ENCODE measurements at places on chromosomes 2 and 18. TPM values are rescaled to one million over a fixed set of nuclear protein-coding genes. Genes with fewer than 3 reads are reported as not detected.

DNA sequence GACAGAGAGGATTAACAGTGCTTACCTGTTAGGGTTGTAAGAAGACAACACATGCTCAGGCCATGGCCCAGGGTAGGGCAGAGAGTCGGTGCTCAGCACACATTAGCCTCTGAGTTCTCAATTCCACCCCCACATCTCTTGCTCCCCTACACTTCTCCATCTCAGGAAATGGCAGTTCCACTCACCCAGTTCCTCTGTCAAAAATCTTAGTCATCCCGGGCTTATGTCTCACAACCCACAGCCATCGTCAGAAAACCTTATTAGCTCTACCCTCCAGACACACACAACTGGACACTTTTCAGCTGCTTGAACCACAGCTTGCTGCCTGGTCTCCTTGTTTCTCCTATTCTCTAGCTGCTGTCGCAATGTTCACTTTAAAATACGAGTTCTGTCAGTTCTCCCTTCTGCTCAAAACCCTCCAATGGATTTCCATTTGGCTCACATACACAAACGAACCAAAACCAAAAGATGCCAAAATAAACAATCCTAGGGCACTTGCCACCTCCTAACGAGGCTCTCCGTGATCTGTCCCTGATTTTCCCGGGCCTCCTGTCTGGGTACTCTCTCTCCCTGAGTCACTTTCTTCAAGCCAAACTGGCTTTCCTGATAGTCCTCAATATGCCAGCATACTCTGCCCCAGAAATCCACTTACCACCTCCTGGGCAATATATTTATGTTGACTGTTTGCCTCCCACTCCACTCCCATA lies 89.7 kb downstream of the KCTD1 start:
- no peaks in the 10 kb centered on the region for H3K36me3 ChIP-seq
- no peak for DNase-seq

- no peaks in the 10 kb centered on the region for H3K27me3 ChIP-seq
- no peak overlapping the region for H3K4me3 ChIP-seq
- H3K27ac ChIP-seq, result no peak overlapping the region
Measured at GRCh38 chr18:37409878-37410277, 155.7 kb downstream of the CELF4 start.

- no peak overlapping the region for H3K27ac ChIP-seq
- H3K4me1 ChIP-seq, result no peaks in the 10 kb centered on the region
- no peaks in the 10 kb centered on the region for H3K36me3 ChIP-seq
- H3K4me3 ChIP-seq, result no peak overlapping the region
- DNase-seq, result no peak
Measured at GRCh38 chr2:75194184-75194868, 5.0 kb downstream of the TACR1 start.

DNA sequence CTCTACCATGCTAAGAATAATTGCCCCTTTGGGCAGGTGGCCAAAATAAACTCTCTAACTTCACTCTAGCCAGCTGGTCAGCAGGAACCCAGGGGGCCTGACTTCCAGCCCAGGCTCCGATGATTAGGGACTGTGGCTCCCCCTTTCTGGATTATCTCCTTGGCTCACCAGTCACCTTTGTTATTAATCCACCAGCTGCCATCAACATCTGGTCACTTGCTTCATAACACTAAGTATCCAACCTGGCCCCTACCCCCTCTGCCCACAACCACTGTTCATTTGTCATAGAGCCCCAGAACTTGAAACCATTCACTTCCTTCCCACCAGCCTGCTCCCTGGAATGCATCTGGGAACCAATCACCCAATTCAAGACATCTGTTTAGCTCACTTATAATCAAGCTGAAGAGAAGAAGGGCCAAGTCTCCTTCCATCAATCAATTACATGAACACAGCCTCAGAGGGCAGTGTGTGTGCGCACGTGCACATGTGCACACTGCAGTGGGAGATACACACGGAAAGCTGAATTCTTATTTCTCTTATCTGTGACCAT lies 215.1 kb downstream of the ALK start:
- no peak overlapping the region for H3K27ac ChIP-seq
- H3K27me3 ChIP-seq, result no peaks in the 10 kb centered on the region
- no peak for DNase-seq
- no peaks in the 10 kb centered on the region for H3K36me3 ChIP-seq

- no peaks in the 10 kb centered on the region for H3K27me3 ChIP-seq
- H3K4me3 ChIP-seq, result no peak overlapping the region
- no peak overlapping the region for H3K27ac ChIP-seq
Measured at GRCh38 chr18:68854786-68855391, 57.0 kb downstream of the CCDC102B start.

DNA sequence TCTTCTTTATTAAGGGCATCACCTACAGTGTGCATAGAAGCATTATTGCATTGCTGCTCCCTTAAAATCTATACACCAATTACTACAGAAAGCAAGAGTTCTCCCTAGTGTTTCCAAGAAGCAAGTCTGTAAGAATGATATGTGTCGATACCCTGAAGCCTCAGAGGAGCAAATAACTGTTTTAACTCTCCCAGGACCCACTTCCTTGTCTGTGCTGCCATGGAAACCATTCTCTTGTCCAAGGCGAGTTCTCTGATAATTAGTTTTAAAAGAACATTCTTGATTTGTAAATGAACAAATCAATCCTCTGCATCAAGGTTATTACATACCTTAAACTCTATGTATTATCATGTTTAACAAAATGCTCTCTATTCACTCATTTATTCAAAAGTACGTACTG lies 326.8 kb upstream of the KLHL14 start:
- no peaks in the 10 kb centered on the region for H3K27me3 ChIP-seq
- no peak overlapping the region for H3K4me3 ChIP-seq
- no peak for DNase-seq
- no peaks in the 10 kb centered on the region for H3K4me1 ChIP-seq
- no peak overlapping the region for H3K27ac ChIP-seq

DNA sequence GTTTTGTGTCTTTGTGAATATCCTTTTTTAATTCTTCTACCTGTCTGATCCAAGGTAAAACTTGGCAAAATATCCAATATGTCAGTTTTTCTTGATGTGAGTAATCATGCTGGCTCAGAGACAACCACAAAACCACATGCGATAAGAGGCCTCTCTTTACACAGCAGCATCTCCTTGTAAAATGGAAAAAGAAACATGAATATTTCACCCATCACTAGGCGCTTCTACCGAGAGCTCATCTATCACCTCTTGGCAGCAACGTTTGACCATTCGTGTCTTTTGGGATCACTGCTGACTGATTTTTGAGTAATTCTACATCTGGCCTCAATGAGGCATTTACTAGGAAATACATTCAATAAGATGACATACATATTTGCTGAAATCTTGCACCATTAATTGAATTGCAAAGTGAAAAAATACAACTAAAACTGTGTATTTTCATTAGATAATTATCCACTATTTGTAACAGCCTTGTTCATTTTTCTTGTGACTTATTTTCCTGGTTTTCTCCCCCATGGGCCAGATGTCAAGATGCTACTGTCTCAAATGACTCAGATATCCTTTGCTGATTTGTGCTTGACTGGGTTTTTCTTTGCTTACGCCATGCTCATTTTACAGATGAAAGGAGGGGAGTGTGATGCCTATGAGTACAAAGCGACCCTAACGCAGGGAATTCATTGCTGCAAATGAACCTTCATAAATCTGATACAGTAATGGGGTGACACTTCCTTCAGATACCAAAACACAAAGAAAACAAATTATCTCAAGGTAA lies 467.5 kb downstream of the FBXO15 start:
- H3K4me3 ChIP-seq, result no peak overlapping the region
- DNase-seq, result no peak
- H3K4me1 ChIP-seq, result peaks cover 7% of the 10 kb centered on the region
- no peaks in the 10 kb centered on the region for H3K27me3 ChIP-seq
- no peak overlapping the region for H3K27ac ChIP-seq

DNA sequence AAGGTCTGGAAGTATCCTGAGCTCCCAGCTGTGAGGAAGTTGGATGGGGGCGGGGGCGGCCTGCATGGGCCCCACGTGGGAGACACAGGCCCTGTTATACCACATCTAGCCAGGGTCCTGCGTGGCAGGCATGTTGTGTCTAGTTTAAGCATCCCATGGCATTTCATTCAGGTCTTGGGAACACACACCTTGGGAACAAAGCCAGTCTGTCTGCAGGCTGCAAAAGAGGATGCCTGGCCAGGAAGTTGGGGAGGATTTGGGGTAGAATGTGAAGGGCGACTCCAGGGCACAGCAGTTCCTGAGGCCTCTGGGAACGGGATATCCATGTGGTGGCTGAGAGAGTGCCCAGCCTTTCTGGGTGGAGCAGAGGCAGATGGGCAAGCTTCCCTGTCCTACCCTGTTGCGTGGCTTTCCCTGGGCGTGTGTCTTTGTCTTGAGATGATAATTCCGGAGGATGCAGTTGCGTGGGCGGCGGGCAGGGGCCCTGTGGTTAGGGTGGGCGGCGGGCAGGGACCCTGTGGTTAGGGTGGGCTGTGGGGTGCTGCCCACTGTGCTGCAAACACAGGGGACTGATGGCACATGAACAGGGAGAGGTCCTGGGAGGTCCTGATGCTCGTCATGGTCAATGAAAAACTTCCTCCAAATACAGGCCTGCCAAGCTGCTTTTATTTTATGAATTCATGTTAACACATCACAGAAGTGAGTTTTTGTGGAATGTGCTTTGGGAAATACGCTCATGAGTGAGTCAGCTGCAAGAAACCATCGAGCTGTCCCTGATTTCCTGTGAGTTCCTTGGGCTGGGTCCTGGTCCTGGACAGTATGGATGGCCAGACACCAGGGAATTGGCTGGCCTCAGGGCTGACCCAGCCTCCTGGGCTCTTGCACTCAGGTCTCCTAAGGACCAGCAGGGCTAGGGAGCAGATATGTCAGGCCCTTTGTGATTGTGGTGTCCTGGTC lies 90.0 kb upstream of the HS6ST1 start:
- H3K36me3 ChIP-seq, result no peaks in the 10 kb centered on the region
- peaks cover 4% of the 10 kb centered on the region for H3K27me3 ChIP-seq
- no peak overlapping the region for H3K27ac ChIP-seq
- no peak for DNase-seq
- H3K4me1 ChIP-seq, result no peaks in the 10 kb centered on the region

DNA sequence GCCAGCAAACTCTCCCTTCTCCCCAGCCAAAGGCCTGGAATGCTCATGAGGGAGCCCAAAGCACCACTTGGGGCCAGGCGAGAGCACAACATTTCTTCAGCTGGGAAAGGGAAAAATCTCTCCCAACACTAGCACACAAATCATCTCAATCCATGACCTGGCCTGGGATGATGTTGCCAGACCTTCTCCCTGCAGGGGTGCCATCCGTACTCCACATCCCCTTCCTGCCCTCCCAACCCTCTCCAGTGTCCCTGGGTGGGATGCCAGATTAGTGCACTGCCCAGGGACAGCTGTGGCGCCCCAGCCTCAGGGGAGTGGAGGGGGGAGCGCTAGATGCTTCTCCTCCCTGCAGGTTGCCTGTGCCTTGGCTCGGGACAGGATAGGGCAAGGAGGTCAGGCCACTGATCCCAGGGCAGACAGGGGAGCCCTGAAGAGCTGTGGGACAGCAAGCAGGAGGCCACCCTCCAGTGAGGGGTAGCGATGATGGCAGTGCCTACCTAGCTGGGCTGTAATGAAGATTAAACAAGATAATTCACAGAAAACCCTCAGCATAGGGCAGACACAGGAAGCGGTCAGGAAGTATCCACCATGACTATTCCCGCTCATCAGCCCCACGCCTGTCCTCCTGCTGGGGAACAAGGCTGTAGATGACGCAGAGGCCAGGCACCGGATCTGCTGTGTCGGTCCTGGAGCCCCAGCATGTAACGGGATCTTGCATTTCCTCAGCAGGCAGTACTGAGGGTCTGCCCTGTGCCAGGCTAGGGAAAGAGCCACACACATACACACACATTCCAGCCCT lies 31.1 kb downstream of the SERTAD2 start:
- H3K4me1 ChIP-seq, result peaks cover 12% of the 10 kb centered on the region
- H3K36me3 ChIP-seq, result no peaks in the 10 kb centered on the region
- H3K27me3 ChIP-seq, result peaks cover 5% of the 10 kb centered on the region
- H3K4me3 ChIP-seq, result no peak overlapping the region
- DNase-seq, result no peak

- peak within 1 kb of the TSS; percentile 98 for H3K27ac ChIP-seq
- peaks cover 38% of the 10 kb centered on the region for H3K36me3 ChIP-seq
- DNase-seq, result peak; percentile 94
- H3K4me3 ChIP-seq, result peak within 1 kb of the TSS; percentile 98
- H3K27me3 ChIP-seq, result no peaks in the 10 kb centered on the region
- H3K4me1 ChIP-seq, result peaks cover 44% of the 10 kb centered on the region
Measured at GRCh38 chr2:37156857-37157714, at the start of gene EIF2AK2. Gene EIF2AK2 (minus strand): TSS chr2:37156980. CDS start chr2:37147806, 9,174 bp downstream.

- no peaks in the 10 kb centered on the region for H3K36me3 ChIP-seq
- peaks cover 4% of the 10 kb centered on the region for H3K4me1 ChIP-seq
- H3K27me3 ChIP-seq, result peaks cover 39% of the 10 kb centered on the region
- H3K4me3 ChIP-seq, result no peak overlapping the region
- DNase-seq, result no peak
Measured at GRCh38 chr2:20444101-20444992, 2.5 kb upstream of the RHOB start.

GRCh38 chr2:8639122-8639635 lies 42.7 kb upstream of the ID2 start:
- H3K4me3 ChIP-seq, result no peak overlapping the region
- no peak for DNase-seq
- peaks cover 5% of the 10 kb centered on the region for H3K4me1 ChIP-seq
- no peak overlapping the region for H3K27ac ChIP-seq
- no peaks in the 10 kb centered on the region for H3K36me3 ChIP-seq

DNA sequence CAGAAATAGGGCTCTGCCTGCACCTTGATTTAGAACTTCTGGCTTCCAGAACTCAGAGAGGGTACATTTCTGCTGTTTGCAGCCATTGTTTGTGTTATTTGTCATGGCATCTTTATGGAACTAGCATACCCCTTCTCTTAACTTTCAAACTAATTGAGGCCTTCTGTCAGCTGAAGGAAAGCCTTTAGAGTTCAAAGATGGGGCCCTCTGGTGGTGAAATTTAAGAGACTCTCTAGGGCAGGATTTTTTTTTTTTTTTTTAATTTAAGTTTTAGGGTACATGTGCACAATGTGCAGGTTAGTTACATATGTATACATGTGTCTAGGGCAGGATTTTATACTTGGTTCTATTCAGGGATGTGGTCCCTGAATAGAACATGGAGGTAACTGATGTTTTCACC lies 260.6 kb upstream of the LINC00305 start:
- no peaks in the 10 kb centered on the region for H3K4me1 ChIP-seq
- no peak for DNase-seq
- H3K36me3 ChIP-seq, result no peaks in the 10 kb centered on the region
- no peaks in the 10 kb centered on the region for H3K27me3 ChIP-seq

UPP2 gene
- total RNA-seq, result not detected

CFAP65 gene
- not detected for total RNA-seq

CAPN13 gene
- total RNA-seq, result not detected

CHRNG gene
- total RNA-seq, result not detected

IL18R1 gene
- total RNA-seq, result 53.1 TPM

ST6GAL2 gene
- not detected for total RNA-seq

BOLL gene
- not detected for total RNA-seq

Measured in activated CD8-positive, alpha-beta T cell treated with anti-CD3 and anti-CD28 coated beads, Interleukin-2, amount 10 ng/mL, durations not matched to agents 7 days and 5 days (primary cell).